NCI-H1092 treated with DMSO at 0.1 percent for 48 hours (cell line): ENCODE measurements at places on chromosomes 13 and 19.
A peak's percentile ranks its signal among the peaks of the same experiment; 100 is the strongest.

DNA sequence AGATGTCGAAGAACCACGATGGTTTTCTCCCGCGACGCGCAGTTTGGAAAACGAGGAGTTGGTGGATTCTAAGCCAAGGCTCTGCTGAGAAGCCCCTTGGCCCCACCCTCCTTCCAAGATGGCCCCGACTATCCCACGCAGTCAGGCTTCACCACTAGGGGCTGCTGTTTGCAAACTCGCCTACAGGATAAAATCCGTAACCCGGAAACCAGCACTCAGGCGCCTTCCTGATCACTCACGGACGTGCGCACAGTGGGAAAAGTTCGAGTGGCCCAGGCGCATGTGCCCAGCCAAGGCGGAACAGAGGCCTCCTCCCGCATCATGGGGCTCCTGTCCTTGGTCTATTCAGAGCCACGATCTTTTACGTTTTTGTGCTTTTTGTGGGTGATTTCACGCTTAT lies 19.2 kb upstream of the UQCR11 start:
- no peak for DNase-seq

DNA sequence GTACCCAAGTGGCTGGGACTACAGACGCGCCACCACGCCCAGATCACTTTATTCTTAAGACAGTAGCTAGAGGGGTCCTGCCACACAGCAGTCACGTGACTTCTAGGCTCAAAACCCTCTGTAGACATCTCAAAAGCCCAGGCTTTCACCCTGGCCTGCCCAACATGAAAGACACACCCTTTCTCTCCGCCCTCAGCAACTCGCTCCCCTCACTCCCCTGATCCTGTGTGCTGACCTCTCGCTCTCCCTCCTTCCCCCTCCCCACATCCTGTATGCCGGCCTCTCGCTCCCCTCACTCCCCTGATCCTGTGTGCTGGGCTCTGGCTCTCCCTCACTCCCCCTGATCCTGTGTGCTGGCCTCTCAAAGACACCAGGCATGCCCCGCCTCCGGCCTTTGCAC lies 77.4 kb downstream of the SLC15A1 start:
- DNase-seq: no peak

GRCh38 chr13:43171489-43171888 lies 148.1 kb downstream of the DNAJC15 start:
- no peak for DNase-seq

DNA sequence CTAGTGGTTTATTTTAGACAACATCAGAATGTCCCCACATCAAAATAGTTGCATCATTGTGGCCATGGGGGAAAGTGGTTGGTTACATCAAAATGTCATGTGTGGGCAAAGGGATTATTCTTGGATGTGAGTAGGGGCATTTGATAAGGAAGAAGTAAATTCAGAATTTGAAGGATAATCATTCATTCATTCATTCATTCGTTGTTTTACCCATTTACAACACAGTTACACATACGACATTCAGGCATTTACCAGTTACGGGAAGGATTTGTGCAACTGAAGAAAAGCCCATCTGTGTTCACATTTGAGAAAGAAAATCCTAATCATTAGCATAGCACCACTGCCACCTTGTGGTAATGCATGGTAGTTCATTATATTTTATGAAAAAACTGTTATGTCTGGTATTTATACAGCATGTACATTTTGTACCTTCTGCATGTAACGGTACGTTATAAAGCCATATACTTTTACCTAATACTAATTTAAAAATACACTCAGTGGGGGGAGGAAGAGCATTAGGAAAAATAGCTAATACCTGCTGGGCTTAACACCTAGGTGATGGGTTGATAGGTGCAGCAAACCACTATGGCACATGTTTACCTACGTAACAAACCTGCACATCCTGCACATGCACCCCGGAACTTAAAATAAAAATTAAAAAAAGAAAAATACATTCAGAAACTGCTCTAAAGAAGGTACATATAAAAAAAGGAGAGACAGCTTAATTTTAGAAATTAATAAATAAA lies 62.1 kb downstream of the DGKH start:
- peak; percentile 38 for DNase-seq

DNA sequence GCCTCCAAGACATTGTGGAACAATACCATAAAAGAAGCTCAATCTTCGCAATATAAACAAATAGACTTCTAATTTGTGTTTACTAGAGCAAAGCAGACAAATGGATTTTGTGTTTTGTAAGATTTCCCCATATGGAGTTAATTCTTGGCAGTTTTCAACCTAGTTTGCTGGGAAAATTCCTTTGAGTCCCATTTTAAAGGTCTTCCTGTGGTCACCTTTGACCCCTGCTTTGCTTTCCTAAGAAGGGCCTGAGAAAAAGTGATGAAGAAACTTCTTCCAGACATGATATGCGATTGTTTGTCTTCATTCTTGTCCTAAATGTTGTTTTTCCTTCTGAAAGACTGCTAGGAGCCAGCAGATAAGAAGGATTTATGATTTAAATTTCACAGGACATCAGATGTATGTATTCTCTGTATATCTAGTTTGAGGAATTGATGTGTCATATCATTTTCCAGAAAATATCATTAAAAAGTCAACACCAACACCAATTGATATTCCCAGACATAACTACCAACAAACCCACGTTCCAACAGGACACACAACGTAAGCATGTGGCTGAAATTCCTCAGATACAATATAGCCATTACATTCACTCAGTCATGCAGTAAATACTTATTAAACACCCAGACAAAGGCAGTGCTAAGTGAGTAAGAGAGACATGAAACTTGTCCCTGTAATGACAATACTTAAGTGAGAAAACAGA lies 276.4 kb downstream of the LHFPL6 start:
- DNase-seq: no peak

GRCh38 chr13:96273196-96273595 lies 183.3 kb downstream of the HS6ST3 start:
- DNase-seq: no peak

GRCh38 chr13:44879452-44880058 lies 109.7 kb downstream of the NUFIP1 start:
- peak; percentile 21 for DNase-seq

DNA sequence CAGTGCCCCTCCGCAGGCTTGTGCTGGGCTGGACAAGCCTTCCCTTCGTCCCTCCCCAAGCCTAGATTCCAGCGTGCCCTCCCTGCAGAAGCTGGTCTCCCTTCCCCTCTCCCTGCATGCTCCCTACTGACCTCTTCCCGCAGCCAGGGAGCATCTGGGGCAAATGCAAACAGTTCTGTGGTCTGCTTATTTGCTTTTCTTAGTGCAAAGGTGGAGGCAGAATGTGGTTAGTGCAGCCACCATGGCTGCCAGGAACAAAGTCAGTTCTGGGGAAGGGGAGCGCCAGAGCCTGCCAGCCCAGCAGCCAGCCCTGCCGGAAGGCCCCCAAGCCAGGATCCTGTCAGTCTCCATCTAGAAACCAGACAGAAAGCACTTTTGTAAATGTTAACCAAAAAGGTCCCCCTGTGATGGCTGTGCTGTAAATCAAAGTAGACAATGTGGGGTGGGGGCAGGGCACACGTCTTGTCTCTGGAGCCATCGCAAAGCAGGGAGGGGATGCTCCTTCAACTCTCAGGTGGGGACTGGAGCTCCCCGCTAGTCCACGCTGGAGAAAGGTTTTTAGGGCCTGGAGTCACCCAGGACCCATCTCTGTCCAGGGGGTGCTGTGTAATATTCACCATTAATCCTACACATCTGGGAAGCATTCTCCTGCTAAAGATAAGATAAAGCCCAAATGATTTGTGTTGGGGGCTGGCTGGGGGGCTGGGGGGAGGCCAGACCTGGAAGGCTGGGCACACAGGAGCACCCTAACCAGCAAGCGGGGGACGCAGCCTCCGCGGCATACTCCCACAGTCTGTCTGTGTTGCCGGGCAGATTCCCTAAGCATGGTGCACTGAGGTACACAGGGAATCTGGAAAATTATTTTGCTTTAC lies 30.9 kb downstream of the SERP2 start:
- peak; percentile 54 for DNase-seq

GRCh38 chr19:57355916-57356315 lies 4.8 kb downstream of the ZNF304 start:
- no peak for DNase-seq

GRCh38 chr13:46396341-46396740 lies 9.3 kb upstream of the RUBCNL start:
- no peak for DNase-seq

DNA sequence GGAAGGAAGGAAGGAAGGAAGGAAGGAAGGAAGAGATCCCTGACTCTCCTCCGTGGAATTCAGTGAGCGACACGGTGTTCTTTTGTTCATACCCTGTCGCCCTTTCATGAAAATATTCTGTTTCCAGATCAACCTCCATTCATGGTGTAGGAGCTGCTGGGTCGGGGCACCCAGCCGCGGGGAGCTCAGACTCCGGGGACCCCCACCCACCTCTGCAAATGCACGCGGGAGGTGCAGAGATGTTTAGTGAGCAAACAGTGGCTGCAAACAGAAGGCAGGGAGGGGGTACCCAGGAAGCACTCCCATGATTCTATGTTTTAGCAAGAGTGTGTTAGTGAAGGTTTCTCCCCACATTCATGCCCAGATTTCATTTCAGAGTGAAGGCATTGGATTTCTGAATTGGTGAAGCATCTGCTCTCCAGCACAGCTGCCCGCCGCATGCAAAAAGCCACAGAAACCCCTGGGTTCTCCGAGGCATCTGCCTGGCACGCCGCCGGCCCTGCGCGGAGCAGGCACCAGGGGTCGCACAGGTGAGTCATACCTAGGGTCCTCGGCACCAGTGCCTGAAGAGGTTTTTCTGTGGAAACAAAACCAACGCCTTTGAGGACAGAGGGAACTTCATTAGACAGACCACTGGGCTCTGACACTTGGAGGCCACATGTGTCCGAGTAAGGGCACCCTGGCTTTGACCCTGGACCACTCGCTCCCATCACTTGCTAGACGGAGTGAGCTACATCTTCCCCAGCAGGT lies 80.6 kb downstream of the ZNF557 start:
- DNase-seq: no peak

GRCh38 chr13:20465218-20465879 lies 60.3 kb downstream of the CRYL1 start:
- DNase-seq: no peak

DNA sequence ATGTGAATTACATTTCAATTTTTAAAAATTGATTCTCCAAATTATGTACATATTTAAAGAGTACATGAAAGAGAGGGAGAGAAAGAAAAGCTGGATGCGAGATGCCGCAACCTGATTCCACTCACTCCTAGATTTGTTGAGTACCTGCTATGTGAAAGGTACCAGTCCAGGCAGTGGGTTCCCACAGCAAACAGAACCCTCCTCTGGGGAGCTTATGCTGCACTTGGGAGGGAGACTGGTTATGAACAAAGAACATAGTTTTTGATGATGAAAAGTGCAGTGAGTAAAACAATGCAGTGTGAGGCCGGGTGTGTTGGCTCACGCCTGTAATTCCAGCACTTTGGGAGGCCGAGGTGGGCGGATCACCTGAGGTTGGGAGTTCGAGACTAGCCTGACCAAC lies 43.4 kb downstream of the ACTN4 start:
- DNase-seq: no peak

GRCh38 chr13:37613236-37613635 lies 14.7 kb upstream of the POSTN start:
- no peak for DNase-seq

DNA sequence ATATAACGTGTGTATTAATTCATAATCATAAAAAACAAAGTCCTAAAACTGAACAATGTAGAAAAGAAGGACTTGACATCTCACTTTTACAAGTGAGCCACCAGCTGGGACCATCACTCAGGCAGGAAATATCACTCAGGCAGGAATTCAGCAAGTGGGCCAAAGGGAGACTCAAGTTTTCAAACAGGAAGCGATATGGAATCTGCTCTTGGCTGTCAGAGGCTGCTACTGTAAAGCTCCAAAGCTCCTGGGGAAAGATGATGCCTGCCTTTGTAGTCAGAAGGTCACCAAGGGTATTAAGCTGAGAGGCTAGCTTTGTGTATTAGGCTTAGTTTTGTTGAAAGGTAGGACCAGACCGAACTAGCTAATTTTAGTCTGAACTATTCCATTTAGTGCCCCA lies 5.5 kb upstream of the AKAP11 start:
- no peak for DNase-seq

DNA sequence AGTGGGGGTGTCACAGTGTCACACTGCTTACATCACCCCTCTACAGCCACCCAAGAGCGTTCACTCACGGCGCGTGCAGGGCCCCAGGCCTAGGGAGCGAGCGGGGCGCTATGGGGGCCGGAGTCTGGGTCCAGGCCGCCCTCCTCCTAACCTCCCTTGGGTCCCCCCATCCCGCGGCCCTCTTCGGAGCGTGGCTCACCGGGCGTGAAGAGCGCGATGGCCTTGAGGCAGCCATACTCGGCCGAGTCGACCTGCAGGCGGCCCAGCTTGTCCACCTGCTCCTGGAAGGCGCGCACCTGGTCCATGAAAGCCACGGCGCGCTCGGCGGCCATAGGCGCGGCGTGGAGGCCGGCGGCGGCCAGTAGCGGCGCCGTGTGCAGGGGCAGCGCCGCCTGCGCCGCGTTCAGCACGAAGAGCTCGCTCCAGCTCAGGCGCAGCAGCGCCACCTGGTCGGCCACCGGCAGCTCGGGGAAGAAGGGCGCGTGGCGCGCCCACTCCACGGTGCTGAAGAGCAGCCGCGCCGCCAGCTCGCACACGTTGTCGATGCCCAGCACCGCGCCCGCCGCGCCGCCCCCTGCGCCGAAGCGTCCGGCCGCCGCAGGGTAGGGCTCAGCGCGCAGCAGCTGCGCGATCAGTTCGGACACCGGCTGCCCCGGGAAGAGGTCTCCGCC lies 9.4 kb downstream of the OCEL1 start:
- peak; percentile 67 for DNase-seq

GRCh38 chr13:111316161-111316730 lies 4.2 kb upstream of the TEX29 start:
- no peak for DNase-seq

DNA sequence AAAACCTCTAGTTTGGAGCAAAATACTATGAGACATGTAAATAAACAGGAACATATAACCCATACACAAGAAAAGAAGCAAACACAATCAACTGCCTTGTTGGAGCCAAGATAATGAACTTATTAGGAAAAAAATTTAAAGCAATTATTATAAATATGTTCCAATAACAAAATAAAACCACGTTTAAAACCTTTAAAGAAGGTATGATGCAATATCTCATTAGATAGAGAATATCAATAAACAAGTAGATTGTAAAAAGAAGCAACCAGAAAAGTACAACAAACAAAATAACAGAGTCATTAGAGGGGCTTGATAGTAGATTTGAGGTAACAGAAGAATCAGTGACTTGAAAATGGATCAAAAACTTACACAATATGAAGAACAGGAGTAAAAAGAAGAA lies 327.0 kb upstream of the PCDH9 start:
- no peak for DNase-seq

DNA sequence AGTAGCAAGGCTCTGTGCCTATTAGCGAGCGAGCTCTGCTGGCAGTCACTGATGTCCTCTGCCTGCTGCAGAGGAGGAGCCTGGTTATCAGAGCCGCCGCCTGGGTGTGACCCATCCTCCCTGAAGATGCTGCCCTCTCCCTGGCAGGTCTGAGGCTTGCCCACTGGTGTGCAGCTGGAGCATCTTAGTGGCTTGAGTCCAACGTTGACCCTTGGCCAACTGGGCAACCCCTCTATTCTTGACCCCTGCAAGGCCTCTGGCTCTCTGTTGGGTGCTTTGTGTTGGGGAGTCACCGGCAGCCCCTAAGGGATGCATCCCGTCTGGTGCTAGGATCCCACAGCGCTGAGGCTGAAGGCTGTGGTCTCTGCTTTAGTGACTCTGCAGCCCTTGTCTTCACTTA lies 277.9 kb upstream of the SOX1 start:
- no peak for DNase-seq

- DNase-seq: no peak
Observed at GRCh38 chr19:30006207-30006606, 64.2 kb downstream of the URI1 start.

- no peak for DNase-seq
Observed at GRCh38 chr13:109533350-109533749, 253.0 kb downstream of the IRS2 start.
